ENCODE measurements at places on chromosomes 3 and 15.

DNA sequence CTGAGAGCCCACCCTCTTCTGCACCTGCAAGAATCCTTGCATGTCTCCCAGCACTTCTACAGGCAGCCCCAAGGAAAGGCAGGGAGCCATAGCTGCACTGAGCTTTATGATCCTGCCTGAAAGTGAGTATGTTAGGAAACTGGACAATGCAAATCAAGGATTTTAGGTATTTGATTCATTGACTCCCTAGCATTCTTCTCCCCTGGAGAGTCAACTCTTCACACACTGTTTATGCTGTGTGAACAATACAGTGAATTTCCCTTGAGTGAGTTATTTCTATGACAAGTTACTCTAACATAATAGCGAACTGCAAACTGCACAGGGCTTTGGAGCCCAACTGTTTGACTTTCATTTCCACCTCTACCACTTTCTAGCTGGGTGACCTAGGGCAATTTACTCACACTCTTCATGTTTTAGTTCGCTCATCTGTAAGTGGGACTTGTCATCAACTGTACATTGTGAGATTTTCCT, 96.0 kb upstream of the PHLDB2 start:
- no peak for DNase-seq

DNA sequence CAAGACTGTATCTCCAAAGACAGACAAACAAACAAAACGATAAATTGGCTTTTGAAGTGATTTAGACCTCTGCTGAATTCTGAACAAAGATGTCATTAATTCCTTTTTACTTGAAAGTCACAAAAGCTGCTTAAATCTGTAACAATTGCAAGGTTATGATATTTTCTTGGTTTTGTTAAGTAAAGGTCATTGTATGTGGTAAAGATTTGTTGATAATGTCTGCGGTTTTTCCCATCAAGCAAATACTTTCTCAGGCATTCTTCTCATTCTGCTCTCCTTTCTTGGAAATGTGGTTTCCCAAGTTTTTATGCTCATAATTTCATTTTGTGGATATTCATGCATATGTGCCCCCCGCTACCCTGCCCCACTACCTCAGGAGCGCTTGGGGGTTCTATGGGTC, 116.5 kb downstream of the SLMAP start:
- no peak for DNase-seq

DNA sequence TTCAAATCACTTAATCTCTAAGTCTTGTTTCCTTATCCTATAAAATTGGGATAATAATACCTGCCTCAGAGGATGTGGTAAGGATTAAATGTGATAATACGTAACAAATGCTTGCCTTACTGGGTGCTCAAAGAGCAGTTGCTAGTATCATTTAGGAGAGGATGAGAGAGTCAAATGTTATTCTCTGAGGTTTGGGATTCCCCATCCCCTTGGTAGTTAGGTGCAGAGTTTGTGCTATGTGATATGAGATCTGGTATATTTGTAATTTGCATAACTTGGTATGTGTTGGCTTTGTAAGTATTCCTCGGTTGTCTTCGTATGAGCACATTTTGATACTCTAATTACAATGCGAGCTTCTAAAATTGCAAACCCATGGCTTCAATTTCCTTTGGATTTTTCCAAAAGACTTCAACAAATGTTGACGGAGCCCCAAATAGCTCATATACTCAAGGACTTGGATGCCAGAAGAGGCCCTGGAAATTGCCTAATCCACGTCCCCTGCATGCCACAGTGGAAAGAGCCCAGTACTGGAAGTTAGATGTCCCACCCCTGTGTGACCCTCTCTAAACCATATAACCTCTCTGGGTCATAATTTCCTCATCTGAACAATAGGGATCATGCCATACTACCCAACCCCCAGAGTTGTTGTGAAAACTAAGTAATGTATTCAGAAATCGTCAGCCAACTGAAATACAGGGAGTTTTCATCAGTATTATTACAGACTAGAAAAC, 85.0 kb downstream of the FBN1 start:
- no peak for DNase-seq

DNA sequence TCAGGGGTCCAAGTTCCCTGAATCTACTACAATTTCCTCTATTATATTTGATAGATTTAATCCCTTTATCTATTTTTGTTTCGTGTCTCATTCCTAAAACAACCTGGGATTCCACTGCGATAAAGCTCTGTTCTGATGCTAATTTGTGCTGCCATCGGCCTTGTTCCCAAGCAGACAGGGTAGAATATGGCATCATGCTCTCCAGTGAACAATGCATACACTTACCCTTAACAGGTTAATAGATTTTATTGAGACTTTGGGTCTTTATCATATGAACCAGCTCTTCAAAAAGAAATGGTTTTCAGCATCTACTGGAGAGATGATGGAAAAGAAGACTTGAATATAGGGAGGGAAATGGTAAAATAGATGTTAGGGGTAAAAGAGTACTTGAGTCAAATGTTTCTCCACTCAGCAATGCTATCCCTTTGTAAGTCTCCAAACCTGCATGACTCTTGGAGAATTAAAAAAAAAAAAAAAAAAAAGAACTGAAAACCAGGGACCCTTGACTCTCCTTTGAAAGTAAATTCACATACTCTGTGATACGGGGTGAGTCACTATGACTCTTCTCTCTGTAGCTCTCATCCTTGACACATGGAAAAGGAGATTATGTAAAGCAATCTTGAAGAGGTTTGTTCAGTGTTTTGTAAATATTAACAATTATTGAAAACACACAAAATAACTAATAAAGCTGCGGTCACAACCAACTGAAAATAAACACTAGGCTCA, 268.8 kb downstream of the ZBTB20 start:
- DNase-seq = no peak

- peak; percentile 63 for DNase-seq
These were observed 89.2 kb upstream of the MEF2A start for GRCh38 chr15:99476413-99477222.

DNA sequence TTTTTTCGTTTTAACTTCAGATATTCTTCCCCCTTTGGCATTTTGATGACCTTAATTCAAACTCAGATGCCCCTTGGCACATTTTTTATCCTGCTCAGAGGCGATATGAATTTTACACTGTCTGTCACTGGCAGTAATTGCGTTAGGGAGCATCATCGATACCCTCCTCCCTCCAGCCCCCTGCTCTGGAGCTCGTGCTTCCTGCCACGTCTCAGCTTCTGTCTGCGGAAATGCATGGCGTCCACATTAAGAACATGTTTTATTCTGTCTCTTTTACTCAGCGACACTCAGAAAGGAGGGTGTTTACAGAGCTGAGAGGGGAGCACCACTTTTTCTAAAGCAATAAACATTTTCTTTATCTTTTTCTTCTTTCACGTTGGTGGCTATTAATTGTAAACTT, 254.2 kb downstream of the EBLN2 start:
- no peak for DNase-seq

DNA sequence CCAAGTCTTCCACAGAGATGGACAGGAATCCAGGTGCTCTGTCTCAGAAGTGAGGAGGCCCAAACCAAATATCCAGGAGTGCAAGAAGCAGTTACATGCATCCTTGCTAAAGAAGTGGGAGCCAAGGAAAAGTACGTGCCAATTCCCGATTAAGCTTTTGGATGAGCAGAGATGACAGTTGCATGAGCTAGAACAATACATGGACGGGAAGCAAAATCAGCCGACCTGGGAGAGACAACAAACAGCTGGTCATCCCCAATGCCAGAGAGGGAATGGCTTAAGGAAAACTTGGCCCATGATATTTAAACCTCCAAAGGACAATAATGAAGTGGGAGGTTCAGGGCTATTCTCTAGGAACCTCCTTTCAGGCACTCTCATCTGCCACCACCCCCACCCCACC, 86.0 kb upstream of the ABHD17C start:
- no peak for DNase-seq

GRCh38 chr3:25679166-25679565, 14.5 kb upstream of the TOP2B start:
- DNase-seq = no peak

DNA sequence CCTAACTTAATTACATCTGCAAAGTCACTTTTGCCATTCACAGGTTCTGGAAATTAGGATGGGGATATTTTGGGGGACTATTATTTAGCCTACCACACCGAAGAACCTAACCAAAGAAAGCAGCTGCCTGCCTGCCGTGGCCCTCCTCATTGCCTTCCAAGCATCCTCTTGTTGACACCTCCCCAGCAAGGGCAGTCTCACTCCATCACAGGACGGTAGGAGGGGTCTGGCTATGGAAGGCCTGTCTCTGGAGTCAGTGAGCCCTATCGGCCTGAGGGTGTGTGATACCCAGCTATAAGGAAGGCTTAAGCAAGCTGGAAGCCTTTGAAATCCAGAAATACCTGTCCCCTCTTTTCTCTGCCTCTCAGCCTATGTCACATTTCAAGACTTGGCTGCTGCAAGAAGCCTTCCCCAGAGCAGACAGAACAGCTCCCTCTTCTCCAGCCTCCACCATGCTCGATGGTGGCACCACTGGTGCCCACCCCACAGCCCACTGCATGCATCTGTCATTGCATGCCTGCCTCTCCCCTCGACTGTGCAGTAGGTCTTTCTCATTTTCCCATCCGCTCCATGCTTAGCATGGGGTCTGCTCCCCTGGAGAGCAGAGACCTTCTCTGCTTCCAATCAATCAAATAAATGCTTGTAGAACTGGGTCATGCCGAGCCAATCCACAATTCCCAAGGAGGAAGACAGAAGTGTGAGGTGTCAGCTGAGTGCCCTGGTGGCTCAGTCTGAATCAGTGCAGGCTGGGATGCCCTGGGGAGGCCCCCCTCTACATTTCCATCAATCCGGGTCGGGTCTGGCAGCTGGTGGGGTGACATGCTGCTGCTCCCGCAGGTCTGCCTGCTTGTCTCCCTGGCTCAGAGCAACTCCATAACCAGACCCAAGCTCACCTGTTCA, 23.9 kb upstream of the LOXL1 start:
- no peak for DNase-seq

DNA sequence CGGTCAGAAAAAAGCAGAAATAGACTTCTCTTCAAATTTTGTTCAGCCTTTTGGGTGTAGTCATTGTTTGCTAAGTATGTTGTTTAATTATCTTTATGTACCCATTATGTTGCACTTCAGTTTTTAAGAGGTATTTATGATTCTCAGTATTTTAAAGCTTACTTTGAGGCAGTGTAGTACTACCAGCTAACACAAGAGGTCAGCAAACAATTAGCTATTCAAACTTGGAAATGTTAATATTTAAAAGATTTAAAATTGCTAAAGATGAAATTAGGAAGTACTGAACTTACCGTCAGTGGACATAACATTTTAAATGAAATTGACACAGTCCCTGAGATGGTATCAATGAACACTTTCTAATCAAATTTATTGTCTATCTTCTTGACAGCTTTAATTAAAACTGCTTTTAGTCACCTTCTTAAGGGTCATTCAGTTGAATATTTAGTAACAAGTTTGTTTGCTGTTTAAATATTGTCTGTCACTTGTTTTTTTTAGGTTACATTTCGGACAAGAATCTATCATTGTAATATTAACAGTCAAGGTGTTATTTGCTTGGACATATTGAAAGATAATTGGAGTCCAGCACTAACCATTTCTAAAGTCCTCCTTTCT, 28.1 kb downstream of the NKIRAS1 start:
- DNase-seq = peak; percentile 40

GRCh38 chr3:72114773-72115172, 329.8 kb upstream of the PROK2 start:
- no peak for DNase-seq

- DNase-seq = no peak
These were observed 41.2 kb downstream of the SNRK start for GRCh38 chr3:43327582-43327979.

- DNase-seq = no peak
These were observed 59.2 kb upstream of the ADAMTS17 start for GRCh38 chr15:100400996-100401395.

- no peak for DNase-seq
These were observed 5.6 kb upstream of the ROPN1 start for GRCh38 chr3:123997543-123997942.

- peak; percentile 48 for DNase-seq
These were observed 16.2 kb downstream of the SLC6A6 start for GRCh38 chr3:14418296-14419250.

GRCh38 chr15:68176601-68177000, 28.5 kb downstream of the CALML4 start:
- no peak for DNase-seq

- no peak for DNase-seq
These were observed 20.3 kb downstream of the TKT start for GRCh38 chr3:53235545-53235944.

DNA sequence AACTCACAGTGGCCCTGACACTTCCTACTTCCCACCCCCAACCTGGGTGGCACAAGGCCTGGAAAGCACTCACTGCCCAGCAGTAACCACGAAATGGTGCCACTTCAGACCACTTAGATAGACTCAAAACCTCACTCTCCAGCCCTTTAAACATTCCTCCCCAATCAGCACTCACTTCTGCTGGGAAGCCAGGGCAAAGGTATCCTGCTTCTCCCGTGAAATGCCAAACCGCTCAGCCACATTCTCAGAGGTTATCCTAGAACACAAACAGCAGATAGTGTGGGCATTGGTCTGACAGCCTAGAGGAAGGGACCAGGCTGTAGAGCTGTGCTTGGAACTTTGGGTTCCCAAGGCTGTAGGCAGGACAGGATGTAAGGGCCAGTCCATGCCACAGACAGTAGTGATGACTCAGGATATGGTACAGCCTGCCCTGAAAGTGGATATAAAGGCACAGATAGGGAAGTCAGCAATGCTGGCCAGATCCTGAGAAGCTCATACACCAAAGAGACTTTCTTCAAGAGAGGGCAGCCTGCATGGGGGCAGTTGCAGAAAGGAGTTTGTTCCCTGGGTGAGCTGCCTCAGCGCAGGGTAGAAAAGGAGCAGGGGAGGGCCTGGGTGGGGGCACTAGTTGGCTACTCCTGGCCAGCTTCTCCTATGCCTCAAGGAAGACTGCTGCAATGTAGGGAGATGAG, 9.2 kb downstream of the ACAA1 start:
- no peak for DNase-seq

GRCh38 chr3:46868287-46868686, 5.0 kb upstream of the MYL3 start:
- DNase-seq = no peak

- no peak for DNase-seq
These were observed 59.5 kb upstream of the TSEN2 start for GRCh38 chr3:12424635-12425319.

- no peak for DNase-seq
These were observed 91.1 kb downstream of the LIPC start for GRCh38 chr15:58522865-58523264.

GRCh38 chr3:4935347-4935746, 43.9 kb upstream of the BHLHE40 start:
- no peak for DNase-seq

GRCh38 chr3:190716961-190717360, 145.5 kb downstream of the GMNC start:
- DNase-seq = no peak

- DNase-seq = peak; percentile 45
These were observed 189.3 kb upstream of the TPM1 start for GRCh38 chr15:62853114-62853840.

GRCh38 chr3:15443826-15444524, 16.6 kb downstream of the EAF1 start:
- no peak for DNase-seq
